ENCODE measurements at places on chromosomes 4 and X.

GRCh38 chr4:26723216-26723615 is 137.4 kb upstream of the STIM2 start:
- no peak for DNase-seq

GRCh38 chr4:101942891-101943290 is 152.4 kb downstream of the BANK1 start:
- no peak for DNase-seq

DNA sequence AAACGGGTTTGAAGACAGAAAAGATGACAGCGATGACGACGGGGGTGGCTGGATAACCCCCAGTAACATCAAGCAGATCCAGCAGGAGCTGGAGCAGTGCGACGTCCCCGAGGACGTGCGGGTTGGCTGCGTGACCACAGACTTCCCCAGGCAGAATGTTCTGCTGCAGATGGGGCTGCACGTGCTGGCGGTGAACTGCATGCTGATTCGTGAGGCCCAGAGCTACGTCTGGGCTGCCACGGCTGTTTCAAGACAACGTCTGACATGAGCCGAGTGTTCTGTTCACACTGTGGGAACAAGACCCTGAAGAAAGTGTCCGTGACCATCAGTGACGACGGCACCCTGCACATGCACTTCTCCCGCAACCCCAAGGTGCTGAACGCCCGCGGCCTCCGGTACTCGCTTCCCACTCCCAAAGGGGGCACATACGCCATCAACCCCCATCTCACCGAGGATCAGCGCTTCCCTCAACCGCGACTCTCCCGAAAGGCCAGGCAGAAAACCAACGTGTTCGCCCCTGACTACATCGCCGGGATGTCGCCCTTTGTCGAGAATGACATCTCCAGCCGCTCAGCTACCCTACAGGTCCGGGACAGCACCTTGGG is 319.2 kb upstream of the SLC7A11 start:
- no peak for DNase-seq

- DNase-seq = no peak
Observed at GRCh38 chrX:46837558-46838485, 979 bp downstream of the RP2 start.

- no peak for DNase-seq
Observed at GRCh38 chr4:30929649-30930048, 209.5 kb downstream of the PCDH7 start.

- no peak for DNase-seq
Observed at GRCh38 chrX:9957743-9958142, 9.4 kb upstream of the CLDN34 start.

DNA sequence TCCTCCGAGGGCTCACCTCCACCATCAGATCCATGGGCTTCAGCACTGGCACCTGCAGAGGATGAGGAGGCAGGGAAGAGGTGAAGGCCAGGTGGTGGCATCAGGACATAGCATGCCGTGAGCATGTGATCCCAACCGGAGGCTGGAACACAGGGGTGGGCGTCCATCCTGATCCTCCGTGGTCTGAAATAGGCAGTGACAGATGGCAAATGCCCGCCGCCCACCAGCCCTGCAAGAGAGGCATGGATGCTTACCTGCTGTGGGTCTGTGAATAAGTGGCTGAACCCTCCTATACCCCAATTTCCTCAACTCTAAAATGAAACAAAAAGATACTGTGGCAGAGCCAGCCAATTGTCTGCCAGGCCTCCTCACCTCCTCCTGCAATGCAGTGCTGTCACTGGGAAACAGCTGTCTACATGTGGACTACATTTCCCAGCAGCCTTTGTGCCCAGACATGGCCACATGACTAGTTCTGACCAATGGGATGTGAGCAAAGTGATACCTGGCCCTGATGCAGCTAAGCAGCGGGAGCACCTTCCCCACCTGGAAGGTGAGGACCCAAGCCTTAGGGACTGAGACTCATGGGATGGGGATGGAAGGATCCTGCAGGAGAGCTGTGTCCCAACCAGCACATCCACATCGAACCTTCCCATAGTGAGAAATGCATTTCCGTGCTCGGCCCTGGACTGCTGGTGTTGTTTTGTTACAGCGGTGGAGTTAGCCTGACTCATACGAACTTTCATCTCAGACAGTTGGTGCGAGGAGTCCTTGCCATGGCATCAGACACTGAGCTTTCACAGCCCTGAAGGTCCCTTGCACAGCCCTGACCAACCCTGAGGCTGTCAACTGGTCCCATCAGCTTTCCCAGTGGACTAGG is 99.5 kb downstream of the PPP2R2C start:
- DNase-seq = peak; percentile 75

DNA sequence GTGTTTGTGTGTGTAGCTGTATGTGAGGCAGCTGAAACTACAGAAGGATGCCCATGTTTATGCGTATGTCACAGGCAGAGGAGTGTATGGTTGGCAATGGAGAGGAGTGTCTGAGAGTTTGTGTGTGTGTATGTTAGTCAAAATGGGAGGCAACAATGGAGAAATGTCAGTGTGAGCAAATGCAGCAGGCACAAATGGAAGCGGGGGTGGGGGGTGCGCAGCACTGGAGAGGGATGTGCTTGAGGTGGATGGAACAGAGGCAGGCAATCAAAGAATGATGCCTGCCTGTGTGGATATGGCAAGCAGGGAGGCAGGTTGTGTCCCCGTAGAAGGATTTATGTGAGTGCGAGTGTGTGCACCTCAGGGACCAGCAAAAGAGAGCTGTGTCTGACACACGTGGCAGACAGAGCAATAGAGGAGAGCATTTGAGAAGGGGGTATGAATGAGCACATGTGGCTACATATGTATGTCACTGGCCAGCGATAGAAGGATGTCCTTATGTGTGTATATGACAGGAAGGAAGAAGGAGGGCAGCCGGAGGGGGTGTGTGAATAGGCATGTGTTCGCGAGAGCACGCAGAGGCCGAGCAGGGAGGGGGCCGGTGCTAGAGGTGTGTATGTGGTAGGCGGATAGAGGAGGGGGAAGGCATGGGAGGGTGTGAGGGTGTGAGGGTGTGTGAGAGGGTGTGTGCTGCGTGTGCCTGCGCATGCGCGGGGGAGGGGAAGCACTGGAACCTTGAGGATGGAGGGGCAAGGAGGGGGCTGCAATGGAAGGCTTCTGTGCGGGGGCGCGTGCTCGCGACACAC is 1.1 kb downstream of the PJA1 start:
- peak; percentile 63 for DNase-seq

DNA sequence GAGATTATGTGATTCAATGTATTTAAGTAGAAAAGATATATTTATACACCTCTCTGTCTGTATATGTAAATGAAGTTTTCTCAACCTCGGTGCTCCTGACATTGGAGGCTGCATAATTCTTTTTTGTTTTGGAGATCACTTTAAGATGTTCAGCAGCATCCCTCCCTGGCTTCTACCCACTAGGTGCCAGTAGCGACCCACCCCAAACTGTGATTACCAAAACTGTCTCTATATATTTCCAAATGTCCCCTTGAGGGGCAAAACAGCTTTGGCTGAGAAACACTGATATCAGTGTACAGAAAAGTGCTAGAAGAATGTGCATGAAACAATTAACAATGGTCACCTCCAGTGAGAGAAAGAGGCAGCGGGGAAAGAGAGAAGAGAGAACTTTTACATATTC is 51.2 kb downstream of the DCX start:
- DNase-seq = peak; percentile 22

GRCh38 chr4:61214680-61215079 is 14.6 kb downstream of the ADGRL3 start:
- no peak for DNase-seq

DNA sequence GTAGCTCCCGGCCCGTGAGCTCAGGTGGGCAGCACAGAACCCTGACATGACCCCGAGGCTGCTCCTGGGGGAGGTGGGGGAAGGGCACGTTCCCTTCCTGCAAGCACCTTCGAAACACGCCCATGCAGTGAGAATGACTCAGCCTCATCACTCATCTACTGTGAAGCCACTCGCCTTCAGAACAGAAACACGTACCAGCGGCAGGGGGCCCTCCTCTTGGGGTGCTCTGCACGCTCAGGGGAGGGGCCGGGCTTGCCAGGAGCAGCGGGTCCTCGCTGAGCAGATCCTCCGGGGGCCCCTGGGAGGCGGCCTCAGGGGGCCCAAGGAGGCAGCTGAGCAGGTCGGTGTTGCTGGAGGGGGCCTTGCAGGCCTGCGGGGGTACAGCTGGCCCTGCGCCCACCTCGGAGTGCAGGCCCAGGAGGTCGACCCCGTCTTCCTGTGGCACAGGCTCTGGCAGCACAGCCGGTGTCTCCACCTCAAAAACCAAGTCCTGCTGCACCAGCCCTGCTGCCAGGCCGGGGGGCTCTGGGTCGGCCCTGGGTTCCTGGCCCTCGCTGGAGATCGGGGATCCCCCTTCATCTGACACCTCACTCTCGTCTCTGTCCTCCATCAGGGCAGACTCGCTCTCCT is 40.9 kb upstream of the CPLX1 start:
- DNase-seq = no peak

GRCh38 chr4:37726666-37727065 is 40.5 kb upstream of the RELL1 start:
- DNase-seq = no peak

DNA sequence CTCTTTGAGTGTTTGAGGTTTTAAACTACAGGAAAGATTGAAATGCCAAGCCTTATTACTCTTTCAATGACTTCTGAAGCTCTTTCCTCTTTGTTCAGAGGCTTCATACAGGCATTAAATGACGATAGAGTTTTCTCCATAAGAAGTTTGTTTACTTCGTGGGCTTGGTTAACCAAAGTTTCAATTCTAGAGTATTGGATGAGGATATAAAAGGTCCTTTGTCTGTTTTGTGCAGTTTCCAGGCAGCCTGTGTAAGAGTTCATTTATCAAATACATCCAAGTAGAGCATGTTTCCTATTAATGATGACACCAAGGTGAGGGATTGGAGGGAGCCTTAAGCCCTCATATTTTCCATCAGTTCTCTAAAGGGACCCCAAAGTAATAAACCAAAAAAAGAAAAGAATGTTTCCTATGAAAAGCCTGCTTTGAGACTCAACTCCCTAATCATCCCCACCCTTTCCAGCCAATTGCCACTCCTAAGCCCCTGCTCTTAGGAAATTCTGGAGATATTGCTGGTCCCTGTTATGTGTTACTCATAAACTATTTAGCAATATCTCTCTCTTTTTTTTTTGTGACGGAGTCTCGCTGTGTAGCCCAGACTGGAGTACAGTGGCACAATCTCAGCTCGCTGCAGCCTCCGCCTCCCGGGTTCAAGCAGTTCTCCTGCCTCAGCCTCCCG is 106.2 kb upstream of the IL13RA1 start:
- no peak for DNase-seq

- no peak for DNase-seq
Observed at GRCh38 chr4:142274137-142274536, 572.0 kb downstream of the INPP4B start.

DNA sequence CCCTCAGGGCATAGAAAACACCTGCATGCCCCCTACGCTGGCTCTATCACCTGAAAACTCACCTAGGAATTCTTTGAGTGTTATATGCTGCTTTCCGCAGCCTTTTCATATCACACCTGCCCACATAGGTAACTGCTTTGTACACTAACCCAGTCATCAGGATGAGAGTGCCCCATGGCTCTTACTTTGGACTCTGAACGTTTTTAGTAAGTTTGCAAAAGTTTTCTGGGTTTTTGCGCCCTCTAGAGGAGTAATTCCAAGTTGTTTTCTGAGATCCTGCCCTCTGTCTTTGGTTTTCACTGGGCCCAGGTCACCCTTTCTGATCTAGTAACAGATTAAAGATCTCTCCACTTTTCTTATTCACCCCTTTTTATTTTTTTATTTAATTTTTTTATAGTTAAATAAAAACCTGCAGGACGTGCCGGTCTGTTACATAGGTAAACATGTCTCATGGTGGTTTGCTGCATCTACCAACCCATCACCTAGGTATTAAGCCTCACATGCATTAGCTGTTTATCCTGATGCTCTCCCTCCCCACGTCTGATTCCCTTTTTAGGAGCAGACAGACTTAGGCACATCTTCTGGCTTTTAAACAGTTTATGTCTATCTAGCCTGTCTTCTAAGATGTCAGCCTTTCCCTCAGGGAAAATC is 139.2 kb downstream of the NWD2 start:
- peak; percentile 79 for DNase-seq

GRCh38 chr4:119099227-119099810 is 36.3 kb upstream of the MYOZ2 start:
- DNase-seq = no peak

DNA sequence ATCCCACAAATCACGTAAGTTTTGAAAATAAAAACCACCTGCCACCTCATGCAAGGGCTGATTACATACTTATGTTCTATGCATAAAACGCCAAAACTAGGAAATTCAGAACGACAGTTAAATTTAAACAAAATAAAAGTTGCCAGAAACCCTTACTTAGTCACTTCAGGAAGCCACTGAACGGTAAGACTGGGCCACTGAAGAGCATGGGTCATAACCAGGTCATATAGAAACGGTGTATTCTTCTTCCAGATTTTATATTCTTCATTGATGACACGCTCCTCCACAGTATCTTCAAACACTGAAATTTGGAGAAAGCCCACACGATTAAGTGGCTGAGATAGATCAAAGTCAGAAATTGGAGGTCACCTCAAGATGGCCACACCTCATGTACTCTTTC is 1.2 kb downstream of the RBBP7 start:
- no peak for DNase-seq

DNA sequence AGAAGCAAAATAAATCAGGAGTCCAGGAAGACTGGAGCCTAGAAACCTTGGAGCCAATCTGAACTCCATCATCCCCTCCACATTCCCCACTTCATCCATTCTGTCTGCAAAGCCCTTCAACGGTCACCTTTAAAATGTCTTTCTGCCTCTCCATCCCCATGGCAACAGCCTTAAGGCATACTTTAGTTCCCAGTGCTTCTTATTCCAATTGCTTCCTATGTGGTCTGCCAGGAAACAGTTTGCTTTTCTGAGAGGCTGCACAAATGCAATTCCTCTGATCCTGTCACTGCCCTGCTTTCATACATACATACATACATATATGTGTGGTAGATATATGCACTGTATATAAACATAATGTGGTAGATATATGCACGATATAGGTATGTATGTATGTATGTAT is 786 bp upstream of the MAGEH1 start:
- DNase-seq = no peak

- no peak for DNase-seq
Observed at GRCh38 chr4:146379744-146380143, 142.0 kb downstream of the SLC10A7 start.

DNA sequence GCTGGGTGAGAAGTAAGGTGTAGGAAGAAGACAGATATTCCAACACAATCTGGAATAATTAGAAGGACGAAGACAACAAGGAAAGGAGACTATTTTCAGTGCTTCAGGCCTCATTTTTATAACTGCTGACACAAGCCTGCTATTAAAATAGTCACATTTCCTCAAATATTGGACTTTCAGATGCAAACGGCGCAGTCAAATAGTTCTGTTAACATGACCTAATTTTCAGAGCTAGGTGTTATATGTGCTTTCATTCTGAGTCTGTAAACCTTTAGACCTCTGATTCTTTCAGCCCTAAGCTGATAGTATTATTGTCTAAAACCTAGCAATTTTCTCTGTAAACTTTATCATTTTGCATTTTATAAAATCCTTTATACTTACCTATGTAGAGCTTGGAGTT is 261.5 kb downstream of the IL1RAPL1 start:
- DNase-seq = no peak

GRCh38 chr4:89434364-89434988 is 126.9 kb upstream of the GPRIN3 start:
- DNase-seq = no peak
